CD4-positive, alpha-beta memory T cell (primary cell): ENCODE measurements at places on chromosomes 2 and 18. TPM values are rescaled to one million over a fixed set of nuclear protein-coding genes. Genes with fewer than 3 reads are reported as not detected.
A peak's percentile ranks its signal among the peaks of the same experiment; 100 is the strongest.

NEB gene
- 0.91 TPM for total RNA-seq

PUM2 gene
- total RNA-seq = 184 TPM

DSG4 gene
- total RNA-seq = not detected

ATP5F1A gene
- 225 TPM for total RNA-seq

PLCD4 gene
- 0.30 TPM for total RNA-seq

SGPP2 gene
- 9.9 TPM for total RNA-seq

RGPD3 gene
- total RNA-seq = 0.44 TPM

DYSF gene
- 0.49 TPM for total RNA-seq

MYO5B gene
- total RNA-seq = not detected

FSHR gene
- total RNA-seq = not detected

LHCGR gene
- not detected for total RNA-seq

GREB1 gene
- total RNA-seq = 0.19 TPM

DNA sequence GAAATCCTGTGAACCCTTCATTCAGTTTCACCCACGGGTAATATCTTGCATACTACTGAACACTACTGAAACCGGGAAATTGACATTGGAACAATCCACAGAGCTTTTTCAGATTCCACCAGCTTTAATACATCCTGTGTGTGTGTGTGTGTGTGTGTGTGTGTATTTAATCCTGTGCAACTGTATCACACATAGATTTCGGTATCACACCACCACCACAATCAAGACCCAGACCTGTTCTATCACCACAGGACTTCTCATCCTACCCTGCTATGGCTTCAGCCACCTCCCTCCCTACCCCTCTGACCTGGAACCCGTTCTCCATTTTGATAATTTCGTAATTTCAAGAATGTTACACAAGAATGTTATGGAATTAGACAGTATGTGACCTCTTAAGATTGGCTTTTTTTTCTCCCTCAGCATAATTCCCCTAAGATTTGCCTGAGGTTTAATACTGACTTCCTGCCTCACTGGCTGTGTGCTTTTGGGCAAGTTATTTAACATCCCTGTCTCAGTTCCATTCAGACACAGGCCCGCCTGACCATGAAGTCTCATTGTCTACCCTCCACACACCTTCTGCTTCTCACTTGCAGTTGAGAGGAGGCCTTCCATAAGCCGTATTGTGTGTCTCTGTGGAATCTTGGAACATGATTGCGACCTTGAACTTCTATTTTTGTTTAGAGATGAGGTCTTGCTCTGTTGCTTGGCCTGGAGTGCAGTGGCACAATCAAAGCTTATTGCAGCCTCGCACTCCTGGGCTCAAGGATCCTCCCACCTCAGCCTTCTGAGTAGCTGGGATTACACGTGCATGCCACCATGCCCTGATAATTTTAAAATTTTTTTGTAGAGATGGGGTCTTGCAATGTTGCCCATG is 14.4 kb upstream of the TMEM131 start:
- no peak for DNase-seq
- H3K4me3 ChIP-seq = no peak overlapping the region
- no peaks in the 10 kb centered on the region for H3K36me3 ChIP-seq
- no peaks in the 10 kb centered on the region for H3K27me3 ChIP-seq
- no peak overlapping the region for H3K27ac ChIP-seq

DNA sequence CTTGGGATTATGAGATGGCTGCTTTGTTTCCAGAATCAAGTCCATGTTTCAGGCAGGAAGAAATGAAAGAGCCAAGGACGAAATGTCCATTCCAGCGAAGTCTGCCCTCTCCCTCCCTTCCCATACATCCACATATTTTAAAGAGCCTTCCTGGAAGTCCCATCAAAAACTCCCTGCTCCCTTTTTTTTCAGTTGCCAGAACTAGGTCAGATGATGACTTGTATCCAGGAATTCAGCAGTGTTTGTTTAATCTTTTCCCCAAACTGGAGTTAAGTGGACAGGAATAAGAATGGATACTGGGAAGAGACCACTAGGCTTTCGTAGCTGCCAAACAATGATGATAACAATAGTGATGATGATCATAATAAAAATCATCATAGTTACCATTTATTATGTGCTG is 198.7 kb downstream of the MEIS1 start:
- H3K4me3 ChIP-seq = no peak overlapping the region
- no peak overlapping the region for H3K27ac ChIP-seq
- no peaks in the 10 kb centered on the region for H3K36me3 ChIP-seq
- H3K27me3 ChIP-seq = no peaks in the 10 kb centered on the region
- DNase-seq = no peak
- H3K4me1 ChIP-seq = no peaks in the 10 kb centered on the region

DNA sequence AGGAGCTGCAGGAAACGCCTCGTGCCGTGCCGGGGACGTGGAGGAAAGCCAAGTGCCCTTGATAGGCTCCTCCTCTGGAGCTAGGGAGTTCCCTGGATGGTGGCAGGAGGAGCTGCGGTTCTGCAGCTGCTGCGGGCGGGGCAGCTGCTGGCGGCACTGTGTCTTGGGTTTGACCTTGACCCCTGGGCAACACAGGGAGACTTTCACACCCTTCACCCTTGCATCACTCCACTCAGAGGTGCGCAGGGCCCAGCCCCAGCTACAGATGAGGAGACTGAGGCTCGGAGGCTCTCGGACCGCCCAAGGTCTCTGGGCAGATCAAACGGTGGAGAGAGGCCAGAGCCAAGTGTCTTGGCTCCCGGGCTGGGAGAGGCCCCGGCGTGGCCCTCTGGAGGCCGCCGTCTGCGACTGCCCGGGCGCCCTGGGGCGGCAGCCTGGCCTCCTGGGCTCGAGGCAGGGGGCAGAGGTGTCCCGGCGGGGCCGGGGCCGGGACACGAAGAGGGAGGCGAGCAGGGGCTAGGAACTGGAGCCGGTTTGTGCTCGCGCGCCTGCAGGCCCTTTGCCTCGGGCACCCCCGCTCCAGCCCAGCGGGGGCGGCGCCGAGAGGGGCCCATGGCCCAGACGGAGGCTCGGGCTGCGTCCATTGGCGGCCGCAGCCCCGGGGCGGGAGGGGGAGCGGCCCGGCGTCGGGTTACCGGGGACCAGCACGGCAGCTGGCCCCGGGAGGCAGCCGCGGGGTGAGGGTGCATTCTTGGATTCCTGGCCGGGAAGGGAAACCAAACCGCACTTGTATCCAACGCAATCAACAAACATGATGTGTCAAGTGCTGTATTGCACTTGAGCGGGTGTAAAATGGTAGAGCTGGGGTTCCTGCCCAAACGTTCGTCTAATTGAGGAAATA is 129.6 kb upstream of the SLC1A4 start:
- H3K4me1 ChIP-seq = peaks cover 2% of the 10 kb centered on the region
- H3K27ac ChIP-seq = no peak overlapping the region
- no peaks in the 10 kb centered on the region for H3K27me3 ChIP-seq
- no peak overlapping the region for H3K4me3 ChIP-seq
- no peaks in the 10 kb centered on the region for H3K36me3 ChIP-seq

GRCh38 chr2:147630585-147630984 is 214.2 kb upstream of the ACVR2A start:
- no peaks in the 10 kb centered on the region for H3K27me3 ChIP-seq
- DNase-seq = no peak
- no peak overlapping the region for H3K4me3 ChIP-seq
- no peaks in the 10 kb centered on the region for H3K36me3 ChIP-seq

DNA sequence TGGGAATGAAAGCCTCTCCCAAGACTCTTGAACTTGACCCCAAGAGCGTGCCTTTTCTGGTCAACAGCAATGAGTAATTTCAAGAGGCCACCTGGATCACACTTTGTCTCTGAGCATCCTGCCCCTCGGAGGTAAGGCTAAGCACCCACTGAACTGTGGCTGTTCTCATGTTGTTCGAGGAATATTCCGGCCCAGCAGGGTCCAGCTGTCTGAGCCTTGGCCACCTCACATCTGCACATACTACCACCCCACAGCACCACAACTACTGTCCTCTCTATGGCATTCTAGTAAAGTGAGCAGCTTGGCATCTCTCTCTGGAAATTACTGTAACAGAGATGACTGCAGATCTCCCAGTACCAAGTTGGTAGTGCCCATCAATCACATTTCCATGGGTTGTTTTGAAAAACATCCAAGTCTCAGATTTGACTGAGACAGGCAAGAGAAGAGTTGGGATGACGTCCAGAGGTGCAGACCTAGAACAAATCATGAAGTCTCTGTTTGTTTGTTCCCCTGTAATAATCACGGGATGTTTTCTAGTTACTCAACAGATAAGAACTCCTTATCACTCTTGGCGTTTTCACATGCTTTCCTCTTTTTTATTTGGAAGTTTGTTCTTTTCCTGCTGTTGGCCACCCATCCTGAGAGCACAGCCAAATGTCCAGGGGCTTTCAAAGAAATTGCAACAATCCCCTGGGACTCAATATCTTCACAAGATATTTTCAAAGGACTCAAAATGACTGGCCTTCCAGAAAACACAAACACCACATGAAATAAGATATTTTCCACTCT is 336.0 kb upstream of the TNP1 start:
- no peak overlapping the region for H3K4me3 ChIP-seq
- H3K4me1 ChIP-seq = no peaks in the 10 kb centered on the region
- no peaks in the 10 kb centered on the region for H3K27me3 ChIP-seq
- no peak overlapping the region for H3K27ac ChIP-seq
- H3K36me3 ChIP-seq = no peaks in the 10 kb centered on the region

- no peaks in the 10 kb centered on the region for H3K4me1 ChIP-seq
- H3K4me3 ChIP-seq = no peak overlapping the region
Measured at GRCh38 chr2:203030991-203031390, 16.3 kb downstream of the NBEAL1 start.

GRCh38 chr18:31454066-31454708 is 6.6 kb downstream of the DSG3 start:
- no peak for DNase-seq
- H3K36me3 ChIP-seq = no peaks in the 10 kb centered on the region
- no peaks in the 10 kb centered on the region for H3K27me3 ChIP-seq
- no peaks in the 10 kb centered on the region for H3K4me1 ChIP-seq
- H3K27ac ChIP-seq = no peak overlapping the region
- no peak overlapping the region for H3K4me3 ChIP-seq

- no peaks in the 10 kb centered on the region for H3K36me3 ChIP-seq
- no peak overlapping the region for H3K4me3 ChIP-seq
- no peak for DNase-seq
- no peaks in the 10 kb centered on the region for H3K27me3 ChIP-seq
- H3K4me1 ChIP-seq = no peaks in the 10 kb centered on the region
- no peak overlapping the region for H3K27ac ChIP-seq
Measured at GRCh38 chr2:222490131-222490530, 65.8 kb downstream of the SGPP2 start.

GRCh38 chr2:207528980-207529329 is 807 bp upstream of the CREB1 start:
- peak overlapping the region; percentile 99 for H3K27ac ChIP-seq
- peak overlapping the region; percentile 86 for H3K4me3 ChIP-seq
- peaks cover 70% of the 10 kb centered on the region for H3K4me1 ChIP-seq
- H3K36me3 ChIP-seq = no peaks in the 10 kb centered on the region

DNA sequence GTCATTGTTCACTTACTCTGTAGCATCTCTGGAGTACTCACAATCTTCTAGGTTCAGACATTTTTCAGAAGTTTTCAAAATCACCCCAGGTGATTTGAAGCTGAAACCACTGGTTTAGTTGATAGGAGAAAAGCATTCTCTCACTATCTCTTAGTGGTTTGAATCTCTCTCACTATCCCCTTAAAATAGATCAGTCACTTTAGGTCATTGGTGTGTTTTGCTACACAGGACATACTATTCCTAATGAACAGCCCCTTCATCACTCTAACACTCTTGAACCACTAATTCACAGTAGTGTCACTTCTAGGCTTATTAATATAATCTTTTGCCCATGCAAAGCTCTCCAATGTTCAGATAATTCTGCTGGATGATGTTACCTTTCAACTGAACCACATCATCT is 34.5 kb downstream of the LYPD6 start:
- no peak for DNase-seq
- H3K27me3 ChIP-seq = no peaks in the 10 kb centered on the region
- H3K4me3 ChIP-seq = no peak overlapping the region
- H3K27ac ChIP-seq = no peak overlapping the region
- H3K36me3 ChIP-seq = no peaks in the 10 kb centered on the region

DNA sequence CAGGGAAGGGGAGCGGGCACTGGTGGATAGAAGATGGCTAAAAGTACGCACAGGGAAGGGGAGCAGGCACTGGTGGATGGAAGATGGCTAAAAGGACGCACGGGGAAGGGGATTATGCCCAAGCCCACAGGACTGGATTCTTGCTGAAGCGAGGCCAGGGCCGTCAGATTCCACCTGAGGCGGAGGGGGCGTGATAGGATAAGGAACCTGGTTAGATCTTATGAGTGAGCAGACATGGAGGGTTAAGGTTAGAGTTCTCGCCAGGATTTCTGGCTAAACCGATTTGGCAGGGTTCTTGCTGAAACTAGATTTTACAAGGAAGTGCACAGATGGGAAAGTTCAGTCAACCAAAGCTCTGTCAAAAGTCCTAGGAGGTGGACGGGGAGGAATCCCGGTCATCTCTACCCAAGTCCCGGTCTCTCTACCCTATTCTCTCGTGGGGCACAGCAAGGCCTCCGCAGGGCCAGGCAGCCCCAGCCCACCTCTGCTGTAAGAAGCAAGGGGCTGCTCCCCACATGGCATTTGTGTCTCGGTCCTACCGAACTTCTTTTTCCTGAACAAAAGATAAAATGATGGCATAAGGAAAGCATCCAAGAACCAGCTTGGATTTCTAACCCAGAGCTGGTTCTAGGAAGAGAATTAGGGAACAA is 140.8 kb downstream of the PTGR3 start:
- peaks cover 34% of the 10 kb centered on the region for H3K4me1 ChIP-seq
- no peak overlapping the region for H3K27ac ChIP-seq
- H3K36me3 ChIP-seq = no peaks in the 10 kb centered on the region
- H3K27me3 ChIP-seq = no peaks in the 10 kb centered on the region
- DNase-seq = no peak

DNA sequence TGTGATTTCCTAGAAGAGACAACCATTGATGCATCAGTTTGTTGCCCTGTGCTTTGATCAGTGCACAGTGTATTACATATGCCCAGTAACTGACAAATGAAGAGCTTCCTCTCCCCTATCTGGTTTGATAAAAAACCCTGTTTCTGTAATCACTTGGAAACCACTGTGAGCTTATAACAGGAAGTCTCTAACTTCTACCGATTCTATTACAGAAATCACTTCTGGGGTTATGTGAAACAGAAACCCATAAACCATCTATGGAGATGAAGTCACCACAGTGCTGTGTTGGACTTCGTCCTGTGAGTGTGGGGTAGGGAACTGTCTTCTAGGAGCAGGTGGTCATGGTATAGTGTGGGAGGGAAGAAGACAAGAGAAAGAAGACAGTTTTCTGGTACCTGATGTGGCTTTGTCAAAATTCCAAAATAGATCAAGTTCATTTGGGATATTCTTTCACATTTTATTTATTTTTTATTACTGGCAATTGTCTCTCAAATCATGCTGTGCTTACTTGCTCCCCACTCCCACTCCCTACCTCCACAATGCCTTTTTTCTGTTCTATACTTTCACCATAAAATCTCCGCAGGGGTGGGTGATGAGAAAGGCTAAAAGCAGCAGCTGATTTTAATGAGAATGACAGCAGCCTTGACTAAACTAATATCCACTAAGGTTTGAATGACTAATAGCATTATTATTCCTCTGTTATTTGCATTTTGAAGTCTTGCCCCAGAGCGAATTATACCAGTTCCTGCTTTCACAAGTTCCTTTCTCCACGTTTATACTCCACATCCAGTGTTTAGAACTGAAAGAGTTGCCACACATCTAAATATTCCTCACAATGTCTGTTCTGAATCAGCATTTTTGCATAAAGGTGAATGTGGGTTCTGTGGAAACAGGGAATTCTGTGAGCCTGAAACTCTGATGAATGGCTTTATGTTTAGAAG is 41.7 kb upstream of the RND3 start:
- no peak overlapping the region for H3K4me3 ChIP-seq
- no peak for DNase-seq
- H3K4me1 ChIP-seq = no peaks in the 10 kb centered on the region
- no peak overlapping the region for H3K27ac ChIP-seq
- H3K36me3 ChIP-seq = no peaks in the 10 kb centered on the region
